Left cardiac atrium (tissue), 4 donors: ENCODE measurements at places on chromosomes 1 and 21. TPM values are rescaled to one million over a fixed set of nuclear protein-coding genes. Genes with fewer than 3 reads are reported as not detected.

KRTAP10-12 gene
- not detected for total RNA-seq

ZNF691 gene
- total RNA-seq, result 8.8 TPM

LAPTM5 gene
- 44.7 TPM for total RNA-seq

UBE2G2 gene
- total RNA-seq, result 83.0 TPM

FCER1A gene
- 0.94 TPM for total RNA-seq

DNA sequence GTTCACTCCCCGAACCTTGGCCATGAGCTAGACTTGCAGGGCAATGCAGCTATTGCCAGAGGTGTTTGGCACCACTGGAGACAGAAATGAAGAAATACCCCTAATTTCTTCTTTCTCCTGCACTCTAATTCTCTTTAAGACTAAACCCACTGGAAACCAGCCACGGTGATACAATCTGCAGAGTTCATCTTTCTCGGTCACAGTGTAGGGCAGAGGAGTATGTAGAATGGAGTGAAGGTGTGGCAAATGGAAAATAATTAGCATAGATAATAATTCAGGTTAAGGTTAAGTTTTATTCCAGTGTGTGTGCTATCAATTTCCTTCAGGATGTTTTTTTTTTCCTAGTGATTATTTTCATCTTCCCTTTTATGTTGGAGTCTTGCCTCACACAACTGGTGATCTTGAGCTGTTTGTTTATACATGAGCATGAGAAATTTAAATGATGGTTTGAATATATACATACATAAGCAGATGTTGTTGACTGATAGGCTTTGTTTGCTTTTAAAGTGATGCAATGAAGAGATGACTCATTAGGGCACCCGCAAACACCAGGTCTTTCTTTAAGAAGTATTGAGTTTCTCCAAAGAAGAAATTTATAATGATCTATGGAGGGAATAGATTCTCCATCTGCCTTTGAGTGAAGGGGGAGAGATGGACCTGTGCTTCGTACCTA lies 81.9 kb downstream of the SPATA17 start:
- DNase-seq, result no peak

- DNase-seq, result peak; percentile 35
Observed at GRCh38 chr1:232868793-232869491, 63.7 kb downstream of the MAP10 start.

GRCh38 chr1:81549588-81550127 lies 251.1 kb upstream of the ADGRL2 start:
- DNase-seq, result no peak

DNA sequence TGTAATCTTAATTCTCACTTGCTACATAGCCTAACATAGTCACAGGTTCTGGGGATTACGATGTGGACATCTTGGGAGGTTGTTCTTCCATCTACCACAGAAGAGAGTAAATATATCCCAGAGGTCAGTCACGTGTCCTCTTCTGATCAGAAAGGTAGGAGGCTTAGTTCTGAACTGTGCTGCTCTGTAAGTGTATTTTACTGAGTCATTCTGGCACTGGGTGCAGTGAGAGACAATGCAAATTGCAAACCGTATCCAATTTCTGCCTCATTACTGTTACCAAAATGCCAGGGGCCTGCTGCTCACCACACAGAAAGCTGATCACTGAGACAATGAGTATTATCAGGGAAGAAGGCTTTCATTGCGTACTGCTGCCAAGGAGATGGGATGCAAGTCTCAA lies 104.0 kb downstream of the GABPA start:
- no peak for DNase-seq

DNA sequence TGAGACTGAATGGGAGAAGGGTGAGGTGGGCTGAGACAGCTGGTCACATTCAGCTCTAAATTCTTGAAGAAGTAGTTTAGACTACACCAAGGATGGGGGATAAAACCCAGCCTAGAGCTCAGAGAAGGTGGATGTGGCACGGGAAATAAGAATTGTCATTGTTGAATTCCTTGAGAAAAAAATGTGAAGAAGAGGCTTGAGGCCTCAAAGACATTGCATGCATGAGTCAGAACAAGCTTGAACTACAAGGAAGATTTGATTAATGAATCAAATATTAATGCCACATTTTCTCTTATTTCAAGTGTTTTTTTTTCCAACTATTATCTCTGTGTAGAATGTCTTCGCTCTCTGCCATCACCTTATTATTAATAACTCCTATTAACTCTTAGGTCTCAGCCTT lies 58.9 kb downstream of the MAP3K7CL start:
- DNase-seq, result no peak

GRCh38 chr1:224629965-224630364 lies 13.8 kb downstream of the CNIH3 start:
- no peak for DNase-seq

DNA sequence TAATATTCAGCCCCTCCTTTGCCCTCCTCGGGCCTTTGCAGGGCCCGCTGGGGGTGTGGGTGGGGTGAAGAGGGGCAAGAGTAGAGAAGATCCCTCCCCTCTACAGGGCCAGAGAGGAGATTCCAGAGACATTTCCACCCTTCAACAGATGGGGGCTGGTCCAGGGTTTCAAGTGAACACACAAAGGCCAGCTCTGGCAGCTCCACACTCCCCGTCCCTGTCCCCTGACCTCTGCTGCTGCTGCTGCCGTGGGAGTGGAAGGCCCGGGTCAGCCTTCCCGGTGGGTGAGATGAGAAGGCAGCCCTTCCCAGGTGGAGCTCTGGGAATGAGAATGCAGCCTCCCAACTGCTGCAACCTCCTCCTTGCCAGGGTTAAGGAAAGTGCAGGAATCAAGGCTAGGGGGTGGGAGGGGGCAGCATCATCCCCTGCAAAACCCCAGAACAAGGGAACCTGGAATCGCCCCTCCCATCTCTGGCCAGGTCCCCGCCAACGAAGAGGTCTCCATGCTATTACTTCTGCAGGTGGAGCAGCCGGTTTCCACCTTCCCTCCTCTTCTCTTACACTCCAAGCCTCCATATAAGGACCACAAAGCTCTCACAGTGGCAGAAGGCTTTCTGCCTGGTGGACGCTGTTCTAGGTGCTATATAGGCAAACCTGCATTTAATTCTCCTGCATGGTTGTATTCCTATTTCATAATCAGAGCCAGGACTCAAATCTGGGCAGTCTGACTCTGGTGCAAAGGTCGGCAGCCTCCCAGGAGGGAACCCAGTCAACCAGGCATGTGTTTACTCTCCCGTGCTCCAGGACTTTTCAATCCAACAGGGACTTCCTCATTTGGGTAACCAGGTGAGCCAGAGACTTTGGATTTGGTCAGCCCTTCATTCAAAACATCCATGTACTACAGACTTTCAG lies 22.9 kb upstream of the ARHGEF10L start:
- no peak for DNase-seq

- DNase-seq, result no peak
Observed at GRCh38 chr1:161933592-161934588, 89.8 kb downstream of the OLFML2B start.

DNA sequence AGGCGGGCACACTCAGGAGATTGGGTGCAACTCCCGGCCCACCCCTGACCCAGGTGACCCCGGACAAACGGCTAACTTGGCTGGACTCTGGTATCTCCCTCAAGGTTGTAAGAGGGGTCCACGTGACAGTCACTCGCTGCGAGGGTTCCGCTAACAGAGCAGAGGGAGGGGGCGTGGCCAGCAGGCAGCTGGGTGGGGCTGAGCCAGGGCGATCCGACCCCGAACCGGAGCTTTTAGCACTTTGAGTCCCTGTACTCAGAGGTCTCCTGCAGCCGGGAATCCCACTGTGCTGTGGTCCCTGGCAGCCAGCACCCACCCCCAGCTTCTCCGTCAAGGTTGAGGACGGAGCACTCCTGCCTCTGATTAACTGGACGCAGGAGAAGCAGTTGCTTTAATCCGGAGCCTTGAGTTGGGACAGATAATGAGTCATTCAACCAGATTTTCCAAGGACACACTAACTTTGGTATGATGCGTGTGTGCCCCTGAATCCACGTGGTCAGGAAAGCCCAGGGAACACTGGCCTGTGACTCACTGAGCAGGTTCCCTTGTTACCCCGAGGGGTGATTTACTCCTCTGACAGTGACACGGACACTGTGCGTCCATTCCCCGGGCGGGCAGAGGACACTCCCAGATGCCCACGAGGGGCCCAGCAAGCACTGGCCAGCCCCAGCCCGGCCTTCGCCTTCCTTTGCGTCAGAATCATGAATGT lies 16.8 kb downstream of the TRPM2 start:
- no peak for DNase-seq

DNA sequence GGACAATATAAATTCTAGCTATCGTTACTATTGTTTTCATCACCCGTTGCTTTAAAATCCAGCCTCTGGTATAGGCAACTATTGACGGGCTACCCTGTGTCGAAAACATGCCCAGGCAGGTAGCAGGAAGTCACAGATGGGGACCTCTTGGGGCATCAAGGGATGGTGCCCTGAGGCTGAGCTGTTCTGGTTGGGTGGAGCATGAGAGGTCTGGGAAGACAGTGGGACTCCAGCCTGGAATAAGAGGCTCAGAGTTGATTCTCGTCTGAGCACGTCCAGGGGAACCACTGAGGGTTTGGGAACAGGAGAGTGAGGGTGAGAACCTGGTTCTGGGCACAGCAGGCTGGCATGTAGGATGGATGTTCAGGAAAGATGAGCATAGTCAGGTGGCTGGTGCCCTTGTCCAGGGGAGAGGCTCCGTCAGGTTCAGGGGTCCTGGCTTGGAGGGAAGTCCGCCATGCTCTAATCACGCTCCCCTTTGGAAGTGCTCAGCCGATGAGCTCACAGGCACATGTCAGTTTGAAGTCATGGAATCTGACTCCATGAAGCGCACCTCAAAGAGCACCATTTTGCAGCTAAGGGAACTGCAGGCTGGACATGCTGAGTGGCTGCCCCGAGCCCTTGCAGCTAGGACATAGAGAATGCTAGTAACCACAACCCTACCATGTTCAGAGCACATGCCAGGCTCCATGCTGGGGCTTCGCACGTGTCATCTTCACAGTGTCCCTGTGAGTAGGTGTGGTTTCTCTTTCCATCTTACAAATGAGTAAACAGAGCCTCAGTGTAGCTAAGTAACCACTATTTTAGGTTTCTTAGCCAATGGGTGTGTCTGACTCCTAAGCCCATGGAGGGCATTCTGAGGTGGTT lies 21.0 kb downstream of the PCSK9 start:
- no peak for DNase-seq

- no peak for DNase-seq
Observed at GRCh38 chr1:27436204-27437159, 44.1 kb downstream of the GPR3 start.

DNA sequence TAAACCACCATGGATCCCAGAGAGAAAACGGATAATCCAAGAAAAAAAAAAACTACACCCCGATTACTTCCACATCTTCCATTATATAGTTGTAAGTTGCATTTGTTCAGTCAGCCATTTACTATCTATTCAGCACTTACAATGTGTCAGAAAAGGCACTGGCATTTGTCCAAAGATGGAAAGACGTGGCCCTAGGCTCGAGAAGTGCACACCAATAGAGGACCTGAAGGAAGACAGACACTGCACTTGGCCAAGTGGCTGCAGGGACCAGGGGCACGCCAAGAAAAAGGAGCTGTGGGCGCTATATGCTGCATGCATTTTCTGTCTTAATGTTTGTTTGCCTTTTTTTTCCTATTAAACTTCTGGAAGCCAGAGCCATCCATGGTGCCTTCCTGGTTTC lies 45.2 kb upstream of the LYST start:
- DNase-seq, result no peak

GRCh38 chr1:37143800-37144199 lies 109.5 kb upstream of the GRIK3 start:
- DNase-seq, result no peak

DNA sequence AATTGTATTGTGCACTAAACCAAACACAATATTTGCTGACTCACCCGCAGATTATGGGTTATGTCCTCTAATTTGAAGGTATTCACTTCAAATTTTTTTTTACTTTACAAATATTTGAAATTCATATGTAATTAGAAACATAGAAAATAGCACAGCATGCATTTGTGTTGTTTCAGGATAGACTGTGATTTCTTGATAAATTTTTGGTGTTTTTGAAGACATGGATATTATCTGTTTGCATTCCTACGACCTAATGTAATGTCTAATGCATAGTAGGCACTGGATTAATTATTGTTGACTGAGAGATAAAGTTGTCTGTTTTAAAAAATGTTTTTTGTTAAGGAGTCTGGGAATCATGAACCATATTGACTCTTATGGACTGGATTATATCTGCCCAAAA lies 850.2 kb downstream of the BRINP3 start:
- no peak for DNase-seq

DNA sequence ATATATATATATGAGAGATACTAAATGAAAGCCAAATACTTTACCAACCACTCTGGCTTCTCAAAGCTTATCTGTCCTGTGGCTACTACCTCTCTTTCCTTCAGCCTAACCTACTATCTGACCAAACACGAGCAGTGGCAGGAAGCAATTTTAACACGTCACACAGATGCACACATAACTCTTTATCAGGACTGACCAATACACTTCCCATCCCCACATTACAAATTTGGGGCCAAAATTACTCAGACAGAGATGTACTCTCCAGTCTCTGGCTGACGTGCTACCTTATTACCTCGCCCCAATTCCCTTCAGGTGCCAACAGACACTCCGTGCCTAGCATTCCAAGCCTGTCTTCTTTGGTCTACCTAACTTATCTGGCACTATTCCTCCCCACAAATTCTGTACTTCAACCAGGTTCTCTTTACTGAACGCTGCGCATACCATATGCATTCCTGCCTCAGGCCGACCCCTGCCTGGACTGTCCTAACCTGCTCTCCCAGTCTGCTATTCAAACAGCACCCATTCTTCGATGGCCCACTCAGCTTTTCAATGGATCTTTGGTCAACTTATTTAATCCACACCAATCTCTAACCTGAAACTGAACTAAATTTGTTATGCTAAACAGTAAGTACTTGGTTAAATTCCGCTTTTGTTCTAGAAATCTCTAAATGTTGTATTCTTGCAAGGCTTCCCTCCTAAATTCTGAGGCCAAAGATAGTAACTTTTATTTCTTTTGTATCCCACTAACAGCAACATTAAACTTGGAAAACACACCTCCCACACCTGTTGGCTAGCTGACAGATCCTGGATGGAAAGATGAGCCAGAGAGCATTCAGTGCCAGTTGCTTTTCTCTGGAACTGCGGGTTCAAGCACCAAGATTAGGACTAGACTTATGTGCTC lies 27.9 kb downstream of the RERE start:
- DNase-seq, result no peak

GRCh38 chr1:202248861-202249260 lies 55.3 kb downstream of the LGR6 start:
- DNase-seq, result no peak

- DNase-seq, result no peak
Observed at GRCh38 chr1:108653431-108654105, 7.3 kb downstream of the HENMT1 start.

DNA sequence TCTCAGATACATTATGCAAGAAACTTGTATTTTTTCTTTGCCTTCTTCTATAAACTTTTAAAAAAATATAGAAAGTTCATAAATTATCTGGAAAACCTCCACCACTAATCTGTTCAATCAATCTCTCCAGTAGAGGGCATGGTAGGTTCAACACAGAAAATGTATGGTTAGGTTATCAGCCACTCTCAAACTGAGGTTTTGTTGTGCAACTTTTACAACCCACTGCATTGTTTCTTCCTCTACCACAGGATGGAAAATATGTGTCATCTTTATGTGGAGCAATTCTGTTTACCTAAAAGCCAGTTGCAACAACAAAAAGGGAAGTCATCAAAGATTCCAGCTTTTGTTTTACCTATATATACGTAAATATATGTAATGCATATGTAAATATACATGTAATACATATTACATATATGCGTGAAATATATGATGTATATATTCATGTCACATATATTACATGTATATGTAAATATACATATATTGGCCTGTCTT lies 3.0 kb upstream of the RGS2 start:
- no peak for DNase-seq
